ENCODE measurements at places on chromosomes 5 and 9.

DNA sequence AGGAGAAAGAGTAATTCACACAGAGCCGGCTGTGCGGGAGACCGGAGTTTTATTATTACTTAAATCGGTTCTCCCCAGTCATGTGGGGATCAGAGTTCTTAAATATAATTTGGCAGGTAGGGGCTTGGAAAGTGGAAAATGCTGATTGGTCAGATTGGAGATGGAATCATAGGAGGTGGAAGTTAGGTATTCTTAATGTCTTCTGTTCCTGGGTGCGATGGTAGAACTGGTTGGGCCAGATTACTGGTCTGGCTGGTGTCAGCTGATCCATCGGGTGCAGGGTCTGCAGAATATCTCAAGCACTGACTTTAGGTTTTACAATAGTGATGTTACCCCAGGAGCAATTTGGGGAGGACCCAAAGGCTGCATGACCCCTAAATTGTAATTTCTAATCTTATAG, 4.6 kb upstream of the CERCAM start:
- no peak for DNase-seq

GRCh38 chr5:173688703-173689102, 72.3 kb upstream of the BOD1 start:
- no peak for DNase-seq

- DNase-seq, result peak; percentile 78
Observed at GRCh38 chr5:135887881-135888614, 7.6 kb downstream of the IL9 start.

DNA sequence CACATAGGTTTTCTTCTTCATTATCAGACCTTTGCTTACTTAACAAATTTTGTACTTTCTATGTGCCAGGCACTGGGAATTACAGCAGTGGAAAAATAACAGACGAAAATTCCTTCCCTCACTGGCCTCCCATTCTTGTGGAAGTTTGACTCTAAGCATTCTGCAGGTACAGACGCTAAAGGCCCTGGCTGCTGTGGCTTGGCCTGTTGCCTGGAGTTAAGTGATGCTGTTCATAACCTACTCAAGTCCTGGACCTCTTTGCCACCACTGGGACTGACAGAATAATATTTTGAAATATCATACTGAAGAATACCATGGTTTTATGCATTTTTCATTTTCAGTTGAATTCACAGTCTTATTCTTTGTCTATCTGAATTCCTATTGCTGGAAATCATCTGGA, 97.3 kb upstream of the SPATA31C2 start:
- DNase-seq, result no peak

DNA sequence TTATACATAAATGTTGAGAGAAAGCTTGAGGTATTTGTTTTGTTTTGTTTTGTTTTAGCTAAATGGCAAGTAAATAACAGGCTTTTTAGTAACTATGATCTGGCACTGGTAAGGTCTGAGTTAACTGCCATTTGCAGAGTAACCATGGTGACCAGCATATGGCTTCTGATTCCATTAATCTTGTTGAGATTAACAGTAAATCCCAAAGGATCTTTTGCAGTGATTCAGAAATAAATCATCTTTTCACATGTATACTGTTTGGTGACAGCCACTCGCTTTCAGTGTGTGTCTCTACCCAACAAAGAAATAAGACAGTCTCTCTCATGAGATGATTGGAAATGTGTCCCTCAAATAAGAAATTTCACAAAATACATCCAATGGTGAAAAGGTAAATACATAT, 235.6 kb downstream of the RAB3C start:
- DNase-seq, result no peak

GRCh38 chr5:123865641-123866040, 353.7 kb downstream of the CSNK1G3 start:
- no peak for DNase-seq

GRCh38 chr5:56876327-56876726, 33.1 kb upstream of the SETD9 start:
- peak; percentile 42 for DNase-seq
